ENCODE measurements at places on chromosomes 5 and 9.

GRCh38 chr5:67020096-67020615 lies 176.4 kb downstream of the CD180 start:
- DNase-seq = no peak

DNA sequence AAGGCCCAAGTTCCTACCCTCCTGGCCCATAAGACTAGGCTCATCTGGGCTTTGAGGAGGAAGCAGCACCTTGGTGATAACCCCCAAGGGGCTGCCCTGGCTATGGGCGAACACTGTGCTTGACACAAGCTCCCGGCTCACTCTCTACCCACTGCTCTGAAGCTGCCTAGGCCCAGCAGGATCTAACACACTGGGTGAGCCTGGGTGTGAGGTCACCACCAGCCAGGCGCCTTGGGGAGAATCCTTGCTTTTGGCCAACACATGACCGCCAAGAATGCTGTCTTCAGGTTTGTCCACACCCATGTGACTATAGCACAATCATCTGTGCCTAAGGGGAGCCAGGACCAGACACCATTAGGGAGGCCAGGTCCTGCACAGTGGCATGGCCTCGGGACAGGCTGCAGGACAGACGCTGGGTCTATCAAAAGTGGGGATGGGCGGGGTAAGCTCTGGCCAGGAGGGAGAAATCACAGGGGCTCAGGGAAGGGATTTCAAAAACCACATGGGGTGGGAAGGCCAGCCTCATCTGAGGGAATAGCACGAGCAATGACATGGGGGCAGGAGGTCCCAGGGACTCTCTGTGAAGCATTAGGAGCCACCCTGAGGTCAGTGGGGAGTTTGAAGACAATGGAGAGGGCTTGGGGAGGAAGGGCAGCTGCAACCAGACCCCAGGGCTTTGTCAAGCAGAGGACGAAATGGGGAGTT lies 29.6 kb downstream of the BICD2 start:
- no peak for DNase-seq

DNA sequence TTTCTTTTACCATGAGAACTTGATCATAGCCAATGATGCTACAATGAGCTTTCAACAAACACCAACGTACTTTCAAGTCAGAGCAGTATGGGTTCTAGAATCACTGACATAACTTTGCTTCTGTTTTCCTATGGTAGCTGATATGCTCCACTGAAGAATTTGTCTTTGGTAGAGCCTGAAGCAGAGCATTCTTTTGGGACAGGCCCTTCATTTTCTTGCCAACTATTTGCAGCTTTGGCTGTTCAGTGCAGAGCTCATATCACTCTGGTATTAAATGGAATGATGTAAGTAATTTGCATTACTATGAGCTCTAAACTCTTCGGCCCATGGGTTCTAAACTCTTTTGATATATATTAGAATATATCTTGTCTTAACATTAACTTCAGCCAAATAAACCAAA lies 51.8 kb upstream of the APC start:
- DNase-seq = no peak

GRCh38 chr9:12860998-12861397 lies 86.2 kb downstream of the LURAP1L start:
- DNase-seq = no peak

GRCh38 chr9:92723299-92723625 lies 41.4 kb downstream of the BICD2 start:
- no peak for DNase-seq

GRCh38 chr9:86960938-86961337 lies 13.6 kb upstream of the GAS1 start:
- DNase-seq = no peak

- no peak for DNase-seq
Observed at GRCh38 chr5:87147441-87147840, 120.2 kb upstream of the RASA1 start.

- DNase-seq = no peak
Observed at GRCh38 chr5:53038196-53038847, 49.2 kb downstream of the ITGA2 start.

DNA sequence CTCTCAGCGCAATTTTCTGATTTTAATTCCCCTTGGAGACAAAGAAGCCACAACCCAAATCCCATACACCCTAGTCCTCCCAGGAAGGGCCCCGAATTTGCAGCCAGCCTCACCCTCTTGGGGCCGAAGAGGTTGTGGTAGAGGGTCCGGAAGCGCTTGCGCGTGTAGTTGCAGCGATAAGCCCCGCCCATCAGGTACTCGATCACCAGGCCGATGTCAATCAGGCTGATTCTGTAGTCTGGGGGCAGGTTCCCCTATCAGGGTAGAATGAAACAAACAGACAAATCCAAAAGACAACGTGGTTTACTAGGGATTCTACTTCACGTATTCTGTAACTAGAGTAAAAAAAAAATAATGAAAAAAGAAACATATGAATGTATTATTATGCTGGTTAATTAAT lies 210.6 kb upstream of the KLF9 start:
- no peak for DNase-seq

DNA sequence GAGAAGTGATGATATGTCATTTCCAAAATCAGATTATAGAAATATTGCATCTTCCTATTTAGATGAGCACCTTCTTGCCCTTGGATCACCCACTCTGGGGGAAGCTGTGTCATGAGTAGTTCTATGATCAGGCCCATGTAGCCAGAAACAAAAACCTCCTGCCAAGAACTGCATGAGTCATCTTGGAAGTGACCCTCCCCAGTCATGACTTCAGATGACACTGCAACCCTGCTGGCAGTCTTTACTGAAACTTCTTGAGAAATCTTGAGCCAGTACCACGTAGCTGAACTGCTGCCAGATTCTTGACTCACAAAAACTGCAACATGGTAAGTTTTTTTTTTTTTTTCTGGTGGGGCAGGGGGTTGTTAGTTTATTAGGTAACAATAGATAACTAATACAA lies 439.6 kb upstream of the PTGER4 start:
- peak; percentile 79 for DNase-seq

DNA sequence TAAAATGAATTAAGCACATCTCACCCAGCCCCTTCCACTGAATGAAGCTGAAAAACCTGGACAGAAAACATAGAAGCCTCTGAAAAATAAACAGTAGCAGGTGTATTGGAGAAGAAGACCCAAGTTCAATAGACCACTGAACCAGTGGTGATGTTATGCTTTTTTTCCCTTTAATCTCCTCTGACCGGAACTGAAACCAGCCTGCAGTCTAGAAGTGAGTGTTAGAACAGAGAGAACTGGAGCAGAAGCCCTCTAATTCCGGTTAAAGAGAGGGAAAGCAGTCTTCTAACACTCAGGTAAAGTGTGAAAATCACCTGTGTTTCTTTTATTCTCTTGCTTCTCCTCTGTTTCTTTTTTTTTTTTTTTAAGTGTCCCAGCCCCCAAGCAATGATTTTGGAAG lies 83.5 kb upstream of the CCL21 start:
- DNase-seq = no peak

GRCh38 chr9:129439242-129439641 lies 181.7 kb downstream of the C9orf50 start:
- DNase-seq = no peak

DNA sequence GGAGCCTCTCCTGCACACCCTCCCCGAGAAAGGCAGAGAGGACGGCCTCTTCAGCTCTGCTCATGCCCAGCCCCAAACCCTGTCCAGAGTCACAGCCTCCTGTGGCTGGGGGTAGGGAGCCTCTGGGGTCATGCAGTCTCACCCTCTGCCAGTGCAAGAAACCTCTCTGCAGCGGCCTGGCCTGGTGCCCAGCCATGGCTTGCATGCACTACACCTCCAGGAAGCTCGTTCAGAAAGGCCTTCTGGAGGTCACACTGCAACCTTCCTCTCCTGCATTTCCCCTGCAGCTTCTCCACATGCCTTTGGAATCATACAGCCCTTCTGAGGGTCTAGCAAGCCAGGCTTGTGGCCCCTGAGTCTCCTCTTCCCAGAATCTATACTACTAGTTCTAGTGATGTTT lies 17.9 kb downstream of the CSF1R start:
- no peak for DNase-seq

- no peak for DNase-seq
Observed at GRCh38 chr9:114151426-114151956, 3.8 kb upstream of the COL27A1 start.

GRCh38 chr5:24188216-24188925 lies 456.4 kb downstream of the CDH10 start:
- DNase-seq = no peak

DNA sequence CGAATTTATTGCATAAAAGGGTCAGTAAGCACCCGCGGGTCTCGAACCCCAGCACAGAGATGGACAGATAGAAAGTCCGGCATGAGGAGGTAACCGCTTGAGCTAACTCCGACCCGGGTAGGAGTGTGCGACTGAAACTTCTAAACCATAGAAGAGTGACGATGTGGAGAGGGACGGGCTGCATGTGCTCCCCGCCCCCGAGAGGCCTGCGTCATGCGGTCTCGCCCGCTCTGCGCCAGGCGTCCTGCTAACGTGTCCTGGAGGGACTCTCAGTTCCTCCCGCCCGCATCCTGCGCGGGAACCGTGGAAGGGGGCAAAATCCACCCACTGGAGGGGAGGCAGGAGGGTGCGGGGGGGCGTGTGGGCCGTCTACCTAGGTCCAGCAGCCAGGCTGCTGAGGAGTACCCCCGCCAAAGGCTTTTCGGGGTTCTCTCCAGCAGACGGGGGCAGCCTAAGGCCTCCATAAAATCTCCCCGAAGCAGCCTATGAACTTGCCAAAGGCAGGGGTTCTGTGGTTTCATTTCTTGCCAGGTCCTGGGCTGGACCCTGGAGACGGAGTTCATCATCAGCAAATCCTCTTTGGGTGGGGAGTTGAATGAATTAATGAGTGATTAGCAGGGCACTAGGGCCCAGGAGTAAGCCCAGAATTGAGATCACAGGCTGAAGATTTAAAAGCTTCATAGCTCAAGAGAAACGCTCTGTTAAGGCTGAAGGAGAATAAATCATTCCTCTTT lies 51.9 kb downstream of the TGFBI start:
- peak; percentile 68 for DNase-seq

- DNase-seq = no peak
Observed at GRCh38 chr5:91189480-91190313, 193.4 kb downstream of the ARRDC3 start.

DNA sequence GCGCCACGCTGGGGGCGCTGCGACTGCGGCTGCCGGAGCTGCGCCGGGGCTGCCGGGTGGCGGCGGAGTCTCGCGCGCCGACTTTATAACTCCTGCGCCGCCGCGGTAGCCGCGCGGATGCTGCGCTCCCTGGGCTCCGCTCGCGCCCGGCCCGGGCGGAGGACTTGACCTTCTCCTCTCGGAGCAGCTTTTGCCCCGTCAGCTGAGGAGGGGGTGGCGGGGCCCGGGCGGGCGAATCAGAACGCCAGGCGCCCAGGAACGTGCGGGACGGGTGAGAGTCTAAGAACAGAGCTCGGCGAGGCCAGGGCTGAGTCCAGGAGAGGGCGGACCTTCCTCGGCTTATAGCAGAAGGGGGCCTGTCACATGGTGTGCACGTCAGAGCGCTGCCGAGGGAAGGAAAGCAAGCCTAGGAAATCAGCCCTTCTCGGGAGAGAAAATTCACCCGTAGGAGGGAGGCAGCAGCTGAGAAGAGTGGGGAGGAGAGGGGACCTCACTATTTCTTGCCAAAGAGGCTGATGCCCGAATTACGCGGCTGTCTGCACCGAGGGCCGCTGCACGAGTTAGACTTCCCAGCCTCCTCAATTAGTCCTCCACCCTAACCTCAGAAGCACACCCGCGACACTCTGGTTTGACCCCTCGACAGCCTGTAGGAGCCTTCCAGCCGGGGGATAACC lies at the start of gene FOXD1:
Gene FOXD1 (minus strand): TSS at position 315 of the 674 bp plus-strand sequence. CDS start 415 bp downstream, outside the sequence.
- peak; percentile 37 for DNase-seq

DNA sequence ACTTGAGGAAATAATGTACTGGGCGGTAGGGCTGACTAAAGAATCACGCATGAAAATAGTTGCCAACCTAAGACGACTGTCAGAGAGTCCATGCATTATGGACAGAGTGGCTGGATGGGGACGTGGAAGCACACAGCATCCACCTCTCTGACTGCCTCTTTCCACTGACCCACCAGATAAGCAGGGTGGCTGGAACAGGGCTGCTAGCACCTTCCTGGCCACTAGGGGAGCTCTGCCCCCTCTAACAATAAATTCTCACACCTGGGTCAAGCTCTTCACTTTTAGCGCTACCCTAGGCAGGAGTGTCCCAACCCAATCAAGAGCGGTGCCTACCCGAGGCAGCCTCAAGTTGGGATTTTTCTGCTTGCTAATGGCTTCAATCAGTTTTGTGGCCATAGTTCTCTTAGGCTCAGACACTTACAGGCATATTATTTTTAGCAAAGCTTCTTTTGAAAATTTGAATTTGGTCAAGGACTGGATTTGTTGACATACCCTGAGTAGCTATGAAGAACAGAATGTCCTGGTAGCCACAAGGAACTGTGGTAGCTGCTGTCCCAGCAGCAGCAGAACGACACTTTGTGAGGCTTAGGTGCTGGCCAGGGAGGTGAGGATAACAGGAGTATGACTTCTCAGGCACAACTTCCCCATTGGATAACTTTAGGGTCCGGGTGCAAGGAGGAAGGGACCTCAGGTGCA lies 6.9 kb upstream of the TPM2 start:
- DNase-seq = peak; percentile 40
